Muscle of leg (tissue), 16 donors: ENCODE measurements at places on chromosomes 2 and 18. TPM values are rescaled to one million over a fixed set of nuclear protein-coding genes. Genes with fewer than 3 reads are reported as not detected.

The LHCGR gene
- 0.33 TPM for polyA plus RNA-seq

The STAT4 gene
- polyA plus RNA-seq = 0.87 TPM

- no peak for DNase-seq
Observed at GRCh38 chr2:132442278-132442677, 25.7 kb downstream of the GPR39 start.

GRCh38 chr2:171181064-171182049 lies 20.7 kb upstream of the TLK1 start:
- no peak for DNase-seq

The DSG3 gene
- polyA plus RNA-seq = not detected

GRCh38 chr18:67513280-67513679 lies 3.2 kb downstream of the DSEL start:
- no peak for DNase-seq

- DNase-seq = no peak
Observed at GRCh38 chr2:43429369-43429768, 166.5 kb downstream of the THADA start.

DNA sequence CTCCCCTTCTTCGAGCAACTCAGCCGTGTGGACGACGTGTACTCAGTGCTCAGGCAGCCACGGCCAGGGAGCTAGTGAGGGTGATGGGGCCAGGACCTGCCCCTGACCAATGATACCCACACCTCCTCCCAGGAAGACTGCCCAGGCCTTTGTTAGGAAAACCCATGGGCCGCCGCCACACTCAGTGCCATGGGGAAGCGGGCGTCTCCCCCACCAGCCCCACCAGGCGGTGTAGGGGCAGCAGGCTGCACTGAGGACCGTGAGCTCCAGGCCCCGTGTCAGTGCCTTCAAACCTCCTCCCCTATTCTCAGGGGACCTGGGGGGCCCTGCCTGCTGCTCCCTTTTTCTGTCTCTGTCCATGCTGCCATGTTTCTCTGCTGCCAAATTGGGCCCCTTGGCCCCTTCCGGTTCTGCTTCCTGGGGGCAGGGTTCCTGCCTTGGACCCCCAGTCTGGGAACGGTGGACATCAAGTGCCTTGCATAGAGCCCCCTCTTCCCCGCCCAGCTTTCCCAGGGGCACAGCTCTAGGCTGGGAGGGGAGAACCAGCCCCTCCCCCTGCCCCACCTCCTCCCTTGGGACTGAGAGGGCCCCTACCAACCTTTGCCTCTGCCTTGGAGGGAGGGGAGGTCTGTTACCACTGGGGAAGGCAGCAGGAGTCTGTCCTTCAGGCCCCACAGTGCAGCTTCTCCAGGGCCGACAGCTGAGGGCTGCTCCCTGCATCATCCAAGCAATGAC lies 4.8 kb downstream of the CTDSP1 start:
- DNase-seq = peak; percentile 60

DNA sequence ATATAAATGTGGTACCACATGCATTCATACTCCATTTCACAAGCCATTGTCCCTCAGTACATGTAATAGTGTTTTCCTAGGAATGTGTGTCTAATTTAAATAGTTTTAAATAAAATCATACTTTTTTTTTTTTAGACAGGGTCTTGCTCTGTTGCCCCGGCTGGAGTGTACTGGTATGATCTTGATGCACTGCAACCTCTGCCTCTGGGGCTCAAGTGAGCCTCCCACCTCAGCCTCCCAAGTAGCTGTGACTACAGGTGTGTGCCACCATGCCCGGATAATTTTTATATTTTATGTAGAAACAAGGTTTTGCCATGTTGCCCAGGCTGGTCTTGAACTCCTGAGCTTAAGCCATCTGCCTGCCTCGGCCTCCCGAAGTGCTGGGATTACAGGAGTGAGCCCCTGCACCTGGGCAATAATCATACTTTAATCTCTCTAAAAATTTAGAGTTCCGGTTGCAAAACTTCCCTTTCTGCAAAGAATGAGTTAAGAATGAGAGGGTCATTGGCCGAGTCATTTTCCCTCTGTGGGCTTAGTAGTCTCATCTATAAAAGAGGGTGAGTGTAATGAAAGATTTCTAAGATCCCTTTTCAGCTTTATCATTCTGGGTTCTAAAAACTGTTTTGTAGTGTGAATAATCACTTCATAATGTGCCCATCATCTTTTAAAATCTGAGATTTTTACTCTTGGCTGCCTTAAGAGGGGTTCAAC lies 116.0 kb upstream of the PELI1 start:
- no peak for DNase-seq

DNA sequence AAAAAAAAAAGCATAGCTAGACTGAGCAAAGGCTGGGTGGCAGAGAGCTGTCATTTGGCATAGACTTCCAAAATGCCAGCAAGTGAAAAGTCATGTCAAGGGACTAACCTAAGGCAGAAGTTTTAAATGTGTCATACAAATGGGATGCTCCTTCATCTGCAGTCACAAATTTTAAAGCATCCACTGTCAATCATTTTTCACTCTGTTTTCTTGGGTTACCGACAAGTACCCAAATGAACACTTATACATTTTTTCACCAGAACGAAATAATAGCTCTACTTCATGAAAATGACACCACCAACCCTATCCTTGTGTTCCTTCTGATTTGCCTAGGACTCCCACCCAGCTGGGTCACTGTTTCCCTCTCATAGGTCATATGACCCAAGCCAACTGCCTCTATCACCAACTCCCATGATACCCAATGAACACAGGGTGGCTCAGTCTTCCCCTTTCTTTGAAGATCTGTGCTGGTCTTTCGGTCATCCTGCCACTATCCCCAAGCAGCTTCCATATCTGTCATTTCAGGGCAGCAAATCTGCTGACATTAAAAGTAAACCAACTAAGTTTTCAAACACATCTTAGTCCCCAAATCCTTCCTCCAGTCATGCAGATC lies 21.5 kb downstream of the KLF7 start:
- no peak for DNase-seq

DNA sequence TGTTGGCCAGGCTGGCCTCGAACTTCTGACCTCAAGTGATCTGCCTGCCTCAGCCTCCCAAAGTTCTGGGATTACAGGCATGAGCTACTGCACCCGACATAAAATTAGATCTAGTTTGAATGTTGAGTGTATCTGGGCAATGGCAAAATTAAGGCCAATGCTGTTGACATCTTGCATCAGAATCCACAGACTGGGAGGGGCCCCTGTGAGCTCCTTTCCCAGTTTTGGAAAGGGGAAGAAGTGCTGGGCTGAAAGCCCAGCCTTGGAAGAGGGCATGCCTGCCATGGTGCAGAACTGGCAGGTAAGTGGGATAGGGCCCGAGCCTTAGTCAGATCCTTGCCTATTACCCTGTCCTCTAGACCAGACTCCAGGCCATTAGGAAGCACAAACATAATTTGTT lies 4.5 kb upstream of the MYOM1 start:
- DNase-seq = no peak

DNA sequence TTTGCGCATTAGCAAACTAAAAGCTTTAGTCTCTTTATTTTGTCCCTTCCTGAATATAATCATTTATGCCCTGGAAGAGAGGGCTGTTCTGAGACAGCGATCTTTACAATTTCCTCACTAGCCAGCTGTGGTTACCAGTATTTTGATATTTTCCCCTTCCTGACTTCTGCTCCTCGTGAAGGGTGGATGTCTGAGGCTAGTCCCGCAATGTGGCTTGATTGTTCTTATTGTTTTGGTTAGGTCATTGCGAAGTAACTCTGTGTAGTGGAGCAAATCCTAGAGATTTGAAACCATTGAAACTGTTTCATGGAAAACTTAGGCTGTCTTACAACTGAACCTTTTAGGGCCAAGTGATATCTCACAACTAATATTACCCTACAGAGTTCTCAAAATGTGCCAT lies 2.4 kb downstream of the MRPL33 start:
- no peak for DNase-seq

GRCh38 chr2:151661625-151662024 lies 72.7 kb downstream of the NEB start:
- DNase-seq = no peak

DNA sequence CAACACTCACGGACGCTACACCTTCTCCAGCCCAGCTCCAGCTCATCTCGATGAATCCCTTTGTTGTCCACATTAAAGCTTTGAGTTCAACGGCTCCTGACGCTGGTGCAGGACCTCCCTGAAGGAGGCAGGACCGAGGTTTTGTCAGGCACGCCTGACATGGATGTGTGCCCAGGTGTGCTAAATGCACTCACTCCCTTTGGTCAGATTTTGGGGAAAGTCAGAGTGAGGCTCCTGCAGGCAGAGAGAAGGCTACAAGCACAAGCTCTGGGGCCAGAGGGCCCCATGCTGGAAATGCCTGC lies 78.6 kb downstream of the NDUFA10 start:
- DNase-seq = no peak

The CXCR1 gene
- polyA plus RNA-seq = not detected
